Urinary bladder (tissue), 4 donors: ENCODE measurements at places on chromosomes 2 and 18.

DNA sequence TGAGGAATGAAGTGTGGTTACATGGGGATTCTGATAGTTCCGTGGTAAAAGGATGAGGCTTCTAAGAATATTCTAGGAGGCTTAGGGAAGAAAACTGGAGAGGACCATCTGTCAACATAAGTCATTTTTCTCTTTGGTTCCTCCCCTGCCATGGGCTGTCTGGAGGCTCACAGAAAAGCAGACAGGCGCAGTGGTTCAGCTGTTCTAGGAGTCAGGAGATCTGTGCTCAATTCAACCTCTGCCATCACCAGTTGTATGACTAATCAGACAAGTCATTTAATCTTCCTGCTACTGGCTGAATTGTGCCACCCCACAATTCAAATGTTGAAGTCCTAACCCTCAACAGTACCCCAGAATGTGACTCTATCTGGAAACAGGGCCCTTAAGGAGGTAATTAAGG is 36.4 kb downstream of the ADAM17 start:
- no peak for DNase-seq

GRCh38 chr2:11873356-11874154 is 127.1 kb downstream of the LPIN1 start:
- no peak for DNase-seq

DNA sequence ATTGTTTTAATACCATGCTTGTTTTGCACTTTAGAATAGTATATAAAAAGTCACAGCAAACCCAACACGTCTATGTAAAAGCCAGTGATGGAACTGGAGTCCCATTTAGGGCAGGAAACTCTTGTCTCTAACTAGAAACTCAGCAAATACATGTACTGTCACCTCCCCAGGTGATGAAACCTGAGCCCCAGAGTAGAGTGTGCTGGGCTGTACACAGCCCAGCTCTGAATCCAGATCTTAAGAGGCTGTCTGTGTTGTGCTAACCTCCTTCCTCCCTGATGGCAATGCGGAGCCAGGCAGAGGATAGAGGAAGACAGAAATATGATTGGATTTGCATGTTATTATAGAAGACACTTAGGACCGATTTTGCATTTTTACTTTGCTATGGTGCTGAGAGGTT is 317.5 kb upstream of the TRIB2 start:
- no peak for DNase-seq

DNA sequence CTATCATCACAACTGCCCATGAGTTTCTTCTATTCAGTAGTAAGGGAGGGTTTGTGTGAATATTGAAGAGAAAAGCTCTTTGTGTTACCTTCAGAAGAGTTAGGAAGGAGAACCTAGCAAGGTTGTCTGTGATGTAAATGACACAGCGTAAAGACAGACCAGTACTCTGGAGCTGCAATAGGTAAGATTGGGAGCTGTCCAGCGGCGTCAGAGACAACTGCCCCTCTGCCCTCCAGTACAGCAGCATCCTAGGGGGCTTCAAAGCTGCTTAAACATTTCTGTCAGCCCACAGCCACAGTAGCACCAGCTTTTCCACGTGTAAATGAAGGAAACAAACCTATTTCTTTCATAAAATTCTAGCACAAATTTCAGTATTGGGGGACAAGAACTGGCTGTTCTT is 34.5 kb downstream of the NYAP2 start:
- no peak for DNase-seq

DNA sequence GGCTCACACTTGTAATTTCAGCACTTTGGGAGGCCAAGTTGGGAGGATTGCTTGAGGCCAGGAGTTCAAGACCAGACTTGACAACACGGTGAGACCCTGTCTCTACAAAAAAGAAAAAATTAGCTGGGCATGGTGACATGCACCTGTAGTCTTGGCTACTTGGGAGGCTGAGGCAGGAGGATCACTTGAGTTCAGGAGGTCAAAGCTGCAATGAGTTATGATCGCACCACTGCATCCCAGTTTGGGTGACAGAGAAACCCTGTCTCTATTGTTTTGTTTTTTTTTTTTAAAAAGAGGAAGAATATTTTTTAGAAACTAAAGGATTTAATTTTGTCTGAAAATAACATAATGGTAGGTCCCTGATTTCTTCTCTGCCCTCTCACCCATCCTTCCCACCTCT is 79.4 kb upstream of the TMEM200C start:
- no peak for DNase-seq

DNA sequence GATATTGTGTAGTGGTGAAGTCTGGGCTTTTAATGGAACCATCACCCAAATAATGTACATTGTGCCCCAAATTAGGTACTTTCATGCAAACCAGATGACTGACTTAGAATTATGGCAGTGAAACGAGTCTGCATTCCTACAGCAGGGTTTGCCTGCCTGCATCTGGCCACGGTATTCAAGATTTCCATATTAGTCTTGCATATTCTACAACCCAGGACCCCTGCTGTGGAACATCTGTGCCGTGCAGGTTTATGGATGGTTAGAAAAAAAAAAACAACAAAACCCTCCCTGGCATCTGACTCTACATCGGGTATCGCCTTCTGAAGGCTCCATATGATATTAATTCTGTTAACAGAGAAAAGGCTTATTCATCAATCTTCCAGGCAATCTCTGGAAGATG is 394.8 kb downstream of the DCDC2C start:
- DNase-seq: no peak

DNA sequence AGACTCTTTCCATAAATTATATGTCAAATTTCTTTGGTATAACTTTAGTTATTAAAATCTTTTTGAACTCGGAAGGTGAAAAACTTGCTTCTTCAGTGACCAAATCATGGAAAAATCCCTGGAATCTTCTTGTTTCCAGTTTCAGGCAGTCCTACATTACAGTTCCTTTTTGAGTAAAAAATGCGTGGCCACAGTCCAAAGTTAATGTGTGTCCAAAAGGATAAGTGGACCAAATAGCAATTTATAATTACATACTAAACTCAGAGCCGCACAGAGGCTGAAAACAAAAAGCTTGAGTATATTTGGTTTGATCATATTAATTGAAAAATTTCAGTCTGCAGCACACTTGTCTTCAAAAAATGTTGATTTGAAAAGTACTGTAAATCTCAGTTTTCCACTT is 28.4 kb upstream of the DYNC2LI1 start:
- peak; percentile 36 for DNase-seq

- no peak for DNase-seq
Observed at GRCh38 chr18:51157215-51157614, 40.3 kb downstream of the MEX3C start.

GRCh38 chr18:7872569-7872968 is 305.5 kb downstream of the PTPRM start:
- no peak for DNase-seq

GRCh38 chr18:79050005-79050404 is 19.2 kb upstream of the ATP9B start:
- no peak for DNase-seq

DNA sequence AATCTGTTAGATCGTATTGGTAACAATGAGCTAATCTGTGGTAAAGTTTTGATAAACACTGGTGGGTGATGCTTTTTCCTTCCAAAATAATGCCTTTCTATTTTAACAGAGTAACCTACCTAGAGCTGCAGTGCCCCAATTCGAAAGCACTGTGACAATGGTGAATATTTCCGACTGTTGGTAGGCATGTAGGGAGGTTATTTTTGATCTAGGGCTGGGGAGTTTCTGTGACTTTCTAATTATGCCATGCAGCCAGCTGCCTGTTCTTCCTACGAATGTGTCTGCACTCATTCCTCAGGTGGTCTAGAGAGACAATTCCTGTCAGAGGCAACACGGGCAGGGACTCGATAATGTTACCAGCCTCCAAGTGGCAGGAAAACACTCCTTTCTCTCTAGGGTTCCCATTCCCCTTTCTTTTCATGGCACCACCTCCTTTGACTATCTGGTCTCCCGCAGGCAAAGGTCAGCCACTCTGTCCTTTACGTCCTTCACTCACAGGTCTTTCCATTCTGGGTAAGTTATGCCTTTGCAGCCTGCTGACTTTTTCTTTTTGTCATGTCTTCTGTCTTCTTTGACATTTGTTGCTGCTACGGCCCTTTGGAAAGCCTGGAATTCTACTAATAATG is 167.2 kb upstream of the MGAT5 start:
- no peak for DNase-seq

GRCh38 chr2:207408086-207408794 is 121.5 kb upstream of the CREB1 start:
- no peak for DNase-seq

DNA sequence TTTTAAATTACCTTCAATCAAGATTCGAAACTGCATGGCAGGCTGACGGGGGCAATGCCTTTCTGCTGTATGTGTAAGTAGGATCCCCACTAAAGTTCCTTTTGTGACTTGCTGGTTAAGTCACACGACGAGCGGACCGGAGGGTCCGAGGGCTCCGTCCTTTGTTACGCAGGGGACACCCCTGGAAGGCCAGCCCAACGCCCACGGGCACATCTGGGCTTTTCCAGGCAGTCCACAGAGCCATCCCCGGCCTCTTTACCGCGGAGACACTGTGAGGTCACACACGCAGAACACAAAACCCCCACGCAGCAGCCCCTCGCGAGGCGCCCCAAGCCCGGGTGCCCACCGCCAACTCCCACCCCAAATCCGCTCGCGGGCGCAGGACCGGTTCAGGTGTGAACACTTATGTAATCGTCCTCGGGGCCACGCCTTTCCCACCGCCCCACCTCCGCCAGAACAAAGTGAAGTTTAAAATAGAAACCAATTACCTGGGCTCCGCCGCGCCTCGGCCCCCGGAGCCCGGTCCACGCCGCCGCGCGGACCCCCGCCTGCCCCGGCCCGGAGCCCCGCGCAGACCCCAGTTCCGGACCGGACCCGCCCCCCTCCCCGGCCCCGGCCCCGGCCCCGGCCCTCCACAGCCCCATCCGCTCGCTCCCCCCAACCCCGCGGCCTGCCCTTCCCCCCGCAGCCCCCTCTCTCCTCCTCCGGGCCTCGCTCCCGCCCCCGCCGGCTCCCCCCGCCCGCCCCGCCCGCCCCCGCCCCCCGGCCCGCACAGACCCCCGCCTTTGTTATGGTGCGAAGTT is 4.2 kb downstream of the ZNF516 start:
- no peak for DNase-seq
